ENCODE measurements at places on chromosomes 1 and 21.

- DNase-seq = no peak
Observed at GRCh38 chr1:109617291-109617801, 2.1 kb downstream of the GNAT2 start.

GRCh38 chr1:203569490-203570318 lies 56.9 kb upstream of the ATP2B4 start:
- no peak for DNase-seq

GRCh38 chr1:156669794-156670193 lies 7.4 kb downstream of the NES start:
- DNase-seq = no peak

DNA sequence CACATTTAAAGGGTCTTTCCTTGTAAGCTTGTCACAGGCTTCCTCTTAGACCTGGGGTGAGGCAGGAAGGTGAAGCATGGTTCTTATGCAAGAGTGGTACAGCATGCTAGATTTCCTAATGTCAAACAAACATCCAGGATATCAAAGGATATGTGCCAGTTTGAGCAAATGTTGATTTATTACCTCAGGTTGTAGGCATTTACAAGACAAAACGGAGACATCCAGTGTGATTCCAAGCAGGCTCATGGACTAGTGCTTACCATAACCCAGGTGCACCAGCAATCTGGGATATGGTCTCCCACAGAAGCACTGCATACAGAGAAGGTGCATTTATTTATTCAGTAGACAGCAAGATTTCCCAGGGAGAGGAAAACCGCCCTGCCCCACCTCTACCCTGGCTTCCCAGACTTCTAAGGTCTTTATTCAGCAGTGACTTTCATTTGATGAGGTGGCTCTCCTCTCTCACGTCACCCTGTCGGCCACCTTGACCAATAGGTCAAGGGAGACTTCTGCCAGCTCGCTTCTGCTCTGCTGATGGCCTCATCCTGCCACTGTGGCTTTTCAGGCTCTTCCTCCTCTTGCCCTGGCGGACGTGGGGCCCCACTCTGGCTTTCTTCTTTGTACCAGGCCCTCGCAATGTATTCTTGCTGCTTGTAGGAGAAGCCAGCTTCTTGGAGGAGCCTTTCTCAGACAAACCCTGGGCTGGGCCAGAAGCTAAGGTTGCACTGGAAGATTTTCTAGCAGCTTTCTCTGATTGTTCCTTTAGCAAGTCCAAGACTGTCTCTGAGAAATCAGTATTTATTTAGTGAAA lies 25.6 kb downstream of the HHIPL2 start:
- no peak for DNase-seq

GRCh38 chr1:4750177-4750576 lies 95.8 kb downstream of the AJAP1 start:
- DNase-seq = no peak

GRCh38 chr1:158016651-158017335 lies 23.3 kb downstream of the KIRREL1 start:
- DNase-seq = no peak

- DNase-seq = no peak
Observed at GRCh38 chr1:83882906-83883305, 116.0 kb downstream of the TTLL7 start.

- DNase-seq = no peak
Observed at GRCh38 chr1:234433563-234434285, 45.3 kb downstream of the TARBP1 start.

DNA sequence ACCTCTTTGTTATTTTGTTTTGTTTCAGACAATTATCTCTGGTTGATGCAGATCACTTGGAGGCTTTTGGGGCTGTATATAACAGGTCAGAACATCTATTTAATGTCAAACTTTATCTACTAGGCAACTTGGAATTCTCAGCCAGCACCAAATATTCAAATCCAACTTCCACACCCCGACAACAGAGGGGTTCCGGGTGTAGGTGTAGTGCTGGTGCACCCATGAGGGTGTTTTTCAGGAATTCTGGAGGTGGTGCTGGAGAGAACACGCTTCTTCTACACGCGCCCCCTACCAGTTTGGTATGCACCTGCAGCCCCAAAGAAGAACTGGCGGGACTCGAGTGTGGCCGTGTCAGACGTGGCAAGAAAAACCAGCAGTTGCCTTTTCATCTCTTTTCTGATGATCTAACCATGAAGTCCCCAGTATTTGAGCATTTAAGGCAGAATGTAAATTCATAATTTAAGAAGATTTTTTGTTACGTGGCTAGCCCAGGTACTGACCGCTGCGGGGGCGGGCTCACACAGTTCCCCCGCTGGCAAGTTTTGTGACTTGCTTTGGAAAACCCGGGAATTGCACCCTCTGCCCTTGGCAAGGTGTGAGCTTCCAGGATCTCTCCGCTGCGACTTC lies 462 bp upstream of the TLCD4 start:
- DNase-seq = peak; percentile 30

GRCh38 chr1:244436336-244437085 lies 15.2 kb downstream of the ADSS2 start:
- DNase-seq = no peak

GRCh38 chr1:161510477-161510876 lies 5.2 kb downstream of the FCGR2A start:
- no peak for DNase-seq

- DNase-seq = no peak
Observed at GRCh38 chr1:215710036-215710898, 143.2 kb downstream of the KCTD3 start.

DNA sequence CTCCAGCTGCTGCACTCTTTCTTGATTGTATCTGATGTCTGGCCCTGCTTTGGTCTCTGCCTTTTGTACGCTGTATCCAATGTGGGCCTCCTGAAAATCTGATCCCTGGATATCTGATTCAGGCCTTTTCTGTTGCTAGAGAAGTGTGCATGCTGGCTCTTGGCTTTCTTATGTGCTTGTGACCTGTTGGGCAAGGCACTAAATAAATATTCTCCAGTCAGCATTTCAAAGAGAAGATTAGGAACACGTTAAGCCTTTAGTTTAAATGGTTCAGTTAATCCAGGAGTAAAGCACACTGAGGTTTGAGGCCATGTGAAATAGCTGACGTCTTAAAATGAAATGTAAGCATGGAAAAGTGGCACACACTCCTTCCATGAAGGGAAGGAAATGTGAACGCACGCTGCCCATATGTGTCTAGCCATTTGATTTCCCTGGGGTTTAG lies 9.3 kb upstream of the F3 start:
- no peak for DNase-seq

DNA sequence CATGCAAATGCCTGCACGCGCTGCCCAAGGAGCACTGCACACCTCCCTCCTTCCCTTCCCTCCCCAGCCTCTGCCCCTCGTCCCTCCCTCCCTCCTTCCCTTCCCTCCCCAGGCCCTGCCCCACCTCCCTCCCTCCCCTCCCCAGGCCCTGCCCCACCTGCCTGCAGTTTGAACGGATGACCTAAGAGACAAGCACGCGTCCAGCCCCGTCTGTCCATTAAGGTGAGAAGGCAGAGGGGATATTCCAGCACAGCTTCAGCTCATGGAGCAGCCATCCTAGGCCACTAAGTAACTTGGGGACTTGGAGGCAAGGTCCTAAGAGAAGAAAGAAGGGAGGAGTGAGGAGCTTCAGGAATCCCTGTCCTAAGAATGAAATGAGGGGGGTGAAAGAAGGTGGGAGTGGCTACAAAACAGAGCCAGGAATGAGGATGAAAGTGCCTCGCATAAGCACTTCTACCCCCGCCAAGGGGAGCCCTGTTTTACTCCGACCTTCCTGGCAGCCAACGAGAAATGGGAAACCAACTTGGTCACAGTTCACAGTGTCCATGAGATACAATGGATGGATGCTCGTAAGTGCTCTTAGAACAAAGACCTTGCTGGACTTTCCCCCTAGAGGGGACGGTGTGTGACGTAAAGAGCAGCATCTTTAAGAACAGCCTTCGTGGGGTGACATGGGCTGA lies 21.3 kb upstream of the EFHD2 start:
- no peak for DNase-seq

GRCh38 chr1:160224606-160225005 lies 19.4 kb downstream of the PEA15 start:
- no peak for DNase-seq

DNA sequence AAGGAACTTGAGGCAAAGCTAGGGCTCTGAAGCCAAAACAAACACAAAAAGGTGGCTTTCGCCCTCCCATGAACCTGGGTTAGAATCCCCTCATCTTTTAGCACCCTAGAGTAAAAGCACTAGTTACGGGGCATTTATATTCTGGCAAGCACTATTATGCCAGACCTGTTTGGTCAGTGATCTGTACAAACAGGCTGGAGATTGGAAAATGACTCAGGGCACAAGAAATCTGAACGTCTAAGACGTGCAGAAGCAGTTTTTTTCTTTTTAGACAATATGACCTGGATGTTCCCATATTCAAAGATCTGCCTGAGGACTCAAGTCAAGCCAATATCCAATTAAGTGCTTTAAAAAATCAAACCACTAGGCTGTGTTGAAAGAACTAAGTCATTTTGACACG lies 3.0 kb downstream of the ZNF436 start:
- no peak for DNase-seq

DNA sequence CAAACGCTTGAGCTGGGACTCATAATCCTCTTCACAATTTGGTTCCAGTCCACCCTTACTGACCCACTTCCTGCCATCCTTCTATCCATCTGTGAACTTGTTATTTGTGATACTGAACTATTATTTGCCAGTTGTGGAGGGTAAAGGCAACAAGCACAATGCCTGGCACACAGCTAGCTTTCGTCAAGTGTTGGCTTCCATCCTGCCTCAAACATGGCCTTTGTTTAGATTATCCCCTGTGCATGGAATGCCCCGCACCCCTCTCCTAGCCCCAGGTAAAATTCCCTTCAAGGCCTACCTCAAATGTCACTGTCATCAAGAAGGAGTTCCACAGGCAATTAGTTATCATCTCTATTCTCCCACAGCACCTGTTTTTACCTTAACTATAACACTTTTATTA lies 11.4 kb upstream of the CDCA8 start:
- DNase-seq = no peak

DNA sequence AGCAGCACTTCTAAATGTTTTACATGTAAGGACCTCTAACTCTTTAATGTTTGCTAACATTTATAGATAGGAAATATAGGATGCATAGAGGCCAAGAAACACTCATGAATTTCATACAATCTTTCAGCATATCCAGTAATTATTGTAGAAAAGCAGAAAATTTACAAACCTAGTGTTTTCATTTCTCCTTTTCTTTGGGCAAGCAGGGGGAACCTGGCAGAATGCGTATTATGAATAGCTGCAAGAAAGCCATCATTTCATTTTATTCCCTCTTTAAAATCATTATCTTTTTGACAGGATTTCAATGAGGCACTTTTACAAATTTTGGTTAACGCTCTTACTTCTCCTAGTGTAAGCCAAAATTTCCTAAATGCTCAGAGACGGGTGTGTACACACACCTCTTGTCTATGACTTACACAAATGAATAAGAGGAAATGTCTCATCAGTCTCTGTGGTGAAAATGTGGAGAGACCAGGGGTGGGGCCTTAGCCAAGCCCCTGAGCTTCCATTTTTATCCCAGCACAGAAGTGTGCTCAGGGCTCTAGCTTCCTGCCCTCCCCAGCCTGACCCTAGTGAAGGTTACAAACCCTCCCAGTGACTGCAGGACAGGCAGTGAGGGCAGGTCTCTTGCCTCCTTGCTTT lies 91.6 kb downstream of the LRRC8C start:
- peak; percentile 52 for DNase-seq

- no peak for DNase-seq
Observed at GRCh38 chr1:30194741-30195423, 528.5 kb downstream of the MATN1 start.

DNA sequence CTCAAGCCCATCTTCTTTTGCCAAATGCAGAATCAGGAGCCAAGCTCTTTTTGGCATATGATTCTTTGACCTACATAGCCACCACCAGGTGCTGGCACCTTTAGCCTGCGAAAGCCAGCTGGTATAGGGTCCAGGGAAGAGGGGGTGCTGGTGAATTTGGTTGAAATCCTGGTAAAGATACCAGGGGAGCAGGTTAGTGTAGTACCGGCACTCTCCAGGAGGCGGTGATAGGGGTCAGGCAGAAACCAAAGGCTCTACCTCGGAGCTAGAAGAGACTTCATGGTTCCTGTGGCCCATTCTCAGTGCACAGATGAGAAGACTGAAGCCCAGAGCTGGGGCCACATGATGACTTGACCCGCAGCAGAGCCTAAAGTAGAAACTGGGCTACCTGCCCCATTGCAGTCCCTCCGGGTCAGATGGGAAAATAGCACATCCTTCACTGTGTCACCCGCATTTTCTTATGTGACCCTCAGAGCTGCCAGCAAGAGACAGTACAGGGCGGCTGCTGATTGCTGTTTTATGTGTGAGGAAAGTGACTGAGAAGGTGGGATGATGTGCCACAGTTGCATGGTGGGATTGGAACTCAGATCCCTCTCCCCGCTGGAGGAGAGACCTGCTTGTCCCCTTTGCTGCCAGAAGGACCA lies 36.0 kb upstream of the IL19 start:
- DNase-seq = peak; percentile 82

DNA sequence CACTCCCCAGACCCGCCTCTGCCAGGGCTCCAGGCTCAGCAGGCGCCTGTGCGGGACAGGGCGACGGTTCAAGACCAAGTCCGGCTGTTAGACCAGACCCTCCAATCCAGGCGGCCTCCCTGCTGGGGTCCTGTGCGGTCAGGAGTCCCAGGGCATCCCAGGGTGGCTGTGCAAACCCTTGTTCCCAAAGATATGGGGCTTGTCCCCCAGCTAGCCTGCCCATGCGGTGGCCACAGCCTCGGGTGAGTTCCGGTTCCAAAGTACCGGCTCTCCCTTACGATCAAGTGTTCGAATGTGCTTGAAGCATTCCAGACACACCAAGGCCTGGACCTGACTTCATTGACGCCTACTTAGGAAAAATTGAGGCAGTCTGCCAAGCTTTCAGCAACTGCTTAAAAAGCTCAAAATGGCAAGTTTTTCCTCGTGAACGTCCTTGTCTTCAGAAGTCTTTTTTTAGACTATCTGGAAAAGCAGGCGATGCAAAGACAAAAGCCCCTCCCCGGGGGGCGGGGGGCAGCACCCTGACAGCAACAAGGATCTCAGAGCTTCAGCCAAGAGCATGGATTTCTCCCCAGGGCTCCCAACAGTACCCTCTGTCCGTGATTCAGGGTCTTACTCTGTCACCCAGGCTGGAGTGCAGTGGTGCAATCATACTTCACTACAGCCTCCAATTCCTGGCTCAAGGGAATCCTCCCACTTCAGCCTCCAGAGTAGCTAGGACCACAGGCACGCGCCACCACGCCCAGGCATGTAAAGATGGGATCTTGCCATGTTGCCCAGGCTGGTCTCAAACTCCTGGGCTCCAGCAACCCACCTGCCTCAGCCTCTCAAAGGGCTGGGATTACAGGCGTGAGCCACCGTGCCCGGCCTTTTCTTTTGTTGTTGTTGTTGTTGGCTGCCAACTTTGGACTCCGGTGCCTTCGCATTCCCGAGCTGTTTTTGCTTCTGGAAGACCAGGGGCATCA lies 2.3 kb downstream of the FAAP20 start:
- no peak for DNase-seq

GRCh38 chr1:46528297-46528955 lies 23.0 kb downstream of the KNCN start:
- DNase-seq = no peak

- no peak for DNase-seq
Observed at GRCh38 chr21:42656872-42657271, 3.5 kb downstream of the PDE9A start.

GRCh38 chr1:246005067-246005466 lies 502.0 kb downstream of the SMYD3 start:
- no peak for DNase-seq

- no peak for DNase-seq
Observed at GRCh38 chr1:245690156-245690690, 535.4 kb downstream of the KIF26B start.

Measured in stimulated activated CD4-positive, alpha-beta T cell treated with anti-CD3 and anti-CD28 coated beads, Interleukin-12 subunit alpha, Interleukin-12 subunit beta, amount 100 ng/mL, for 4 hours (primary cell).